ENCODE measurements at places on chromosomes 16 and 17.

DNA sequence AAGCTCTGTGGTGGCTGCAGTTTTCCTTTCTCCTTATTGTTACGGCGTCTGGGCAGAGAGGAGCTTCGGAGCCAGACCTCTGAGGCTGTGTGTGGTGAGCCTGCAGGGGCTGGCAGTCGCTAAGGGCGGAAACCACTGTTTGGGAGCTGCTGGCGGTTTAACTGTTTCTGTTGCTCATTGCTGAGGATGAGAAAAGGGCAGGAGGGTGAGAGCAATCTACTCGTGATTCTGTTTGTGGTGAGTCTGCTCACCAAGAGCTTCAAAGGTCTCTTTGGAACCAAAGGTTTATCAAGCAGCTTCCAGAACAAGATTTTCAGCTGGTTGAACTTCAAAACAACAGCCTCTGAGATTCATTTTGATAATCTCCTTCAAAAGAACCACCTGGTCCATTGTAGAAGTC lies 143.9 kb downstream of the ANKFN1 start:
- DNase-seq, result no peak

DNA sequence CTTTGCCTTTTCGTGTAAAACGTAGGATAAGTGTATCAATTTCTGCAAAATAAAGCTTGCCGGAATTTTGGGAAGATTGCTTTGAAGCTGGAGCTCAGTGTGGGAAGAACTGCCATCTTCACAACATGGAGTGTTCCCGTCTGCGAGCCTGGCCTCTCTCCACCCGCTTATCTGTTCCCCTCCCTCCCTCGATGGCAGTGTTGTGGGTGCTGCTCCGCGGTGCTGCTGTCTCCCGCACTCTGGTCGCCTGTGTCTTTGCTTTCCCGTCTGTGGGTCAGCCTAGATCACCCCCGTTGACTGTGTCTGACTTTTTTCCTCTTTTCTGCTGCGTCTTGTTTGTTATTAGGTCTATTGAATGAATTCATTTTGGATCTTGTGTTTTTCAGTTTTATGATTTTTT lies 17.0 kb downstream of the ACSF3 start:
- DNase-seq, result no peak

GRCh38 chr17:63480826-63481487 lies 4.1 kb downstream of the ACE start:
- DNase-seq, result no peak

- DNase-seq, result no peak
These were observed 59.0 kb upstream of the SALL1 start for GRCh38 chr16:51210087-51210486.

DNA sequence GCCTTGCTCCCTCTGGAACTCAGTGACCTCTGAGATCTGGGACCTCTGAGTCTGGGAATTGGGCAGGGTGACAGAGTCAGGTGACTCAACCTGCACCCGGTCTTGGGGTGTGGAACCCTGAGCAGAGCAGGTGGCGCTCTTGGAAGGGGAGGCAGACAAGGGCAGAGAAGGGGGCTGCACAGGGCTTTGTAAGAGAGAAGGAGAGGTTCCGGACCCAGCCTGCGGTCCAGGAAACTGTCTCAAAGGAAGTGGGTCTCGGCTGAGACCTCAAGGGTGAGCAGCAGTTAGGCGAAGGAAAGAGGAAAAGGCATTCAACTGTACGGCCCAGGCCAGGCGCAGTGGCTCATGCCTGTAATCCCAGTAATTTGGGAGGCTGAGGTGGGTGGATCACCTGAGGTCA lies 10.0 kb upstream of the RIPOR1 start:
- DNase-seq, result no peak

All from NCI-H82 (cell line).